ENCODE measurements at places on chromosomes 5 and 9.

DNA sequence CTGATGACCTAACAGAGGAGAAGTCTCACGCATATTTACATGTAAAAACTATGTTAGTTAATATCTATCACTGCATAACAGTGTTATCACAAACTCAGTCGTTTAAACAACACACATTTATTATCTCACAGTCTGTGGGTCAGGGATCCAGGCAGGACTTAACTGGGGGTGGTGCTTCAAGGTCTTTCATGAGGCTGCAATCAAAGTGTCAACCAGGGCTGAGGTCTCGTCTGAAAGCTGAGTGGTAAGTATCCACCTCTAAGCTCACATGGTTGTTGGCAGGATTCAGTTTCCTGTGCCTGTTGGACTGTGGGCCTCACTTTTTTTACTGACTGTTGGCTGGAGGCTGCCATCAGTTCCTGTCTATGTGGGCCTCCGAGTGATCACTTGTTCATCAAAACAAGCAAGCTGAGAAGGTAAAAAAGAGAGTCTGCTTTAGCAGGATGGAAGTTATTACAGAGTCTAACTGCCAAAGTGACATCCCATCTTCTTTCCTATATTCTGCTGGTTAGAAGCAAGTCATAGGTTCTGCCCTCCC lies 188.6 kb downstream of the CARTPT start:
- no peak for DNase-seq

GRCh38 chr9:105928416-105928815 lies 234.1 kb downstream of the TMEM38B start:
- DNase-seq, result no peak

DNA sequence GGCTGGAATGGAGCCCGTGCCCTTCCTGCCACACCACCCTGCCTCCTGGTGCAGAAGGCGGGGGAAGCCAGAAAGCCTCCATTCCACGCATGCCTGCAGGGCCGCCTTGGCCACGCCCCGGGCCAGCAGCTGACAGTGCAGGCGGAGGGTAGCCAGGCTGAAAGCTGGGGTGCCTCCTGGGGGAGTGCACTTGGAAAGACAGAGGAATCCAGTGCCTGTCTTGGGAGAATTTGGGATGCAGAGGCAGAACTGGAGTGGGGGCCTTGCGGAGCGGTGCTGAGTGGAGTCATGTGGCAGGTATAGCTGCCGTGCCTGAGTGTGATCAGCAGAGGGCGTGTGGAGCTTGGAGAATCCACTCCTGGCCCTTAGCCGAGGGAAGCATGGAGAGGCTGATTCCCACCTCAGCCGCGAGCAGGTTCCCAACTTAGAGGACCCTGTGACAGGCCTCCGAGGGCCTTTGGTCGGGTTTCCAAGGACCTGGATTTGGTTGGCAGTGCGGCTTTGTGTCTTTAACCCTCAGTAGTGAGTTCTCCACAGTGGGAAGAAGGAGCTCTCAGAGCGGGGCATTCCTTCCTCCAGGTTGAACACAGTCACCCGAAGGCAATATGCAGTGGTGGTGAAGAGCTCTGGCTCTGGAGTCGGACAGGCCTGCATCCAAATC lies 9.1 kb upstream of the URM1 start:
- peak; percentile 62 for DNase-seq

DNA sequence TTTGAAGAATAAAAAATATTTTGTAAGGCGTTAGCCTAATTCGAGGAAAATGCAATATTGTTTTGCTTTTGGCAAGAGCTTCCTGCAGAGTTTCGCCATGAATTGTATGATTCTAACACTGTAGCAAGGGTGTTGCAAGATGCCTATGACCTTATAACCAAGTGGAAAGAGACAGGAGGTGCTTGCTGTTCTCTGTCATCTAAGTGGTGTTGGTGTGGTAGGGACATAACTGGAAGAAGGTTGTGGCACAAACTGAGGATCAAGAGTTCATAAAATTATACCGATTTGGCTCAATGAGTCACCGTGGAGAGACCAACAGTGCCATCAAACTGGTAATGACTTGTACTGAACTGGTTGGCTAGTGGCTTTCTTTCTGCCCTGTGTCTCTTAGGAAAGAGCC lies 6.3 kb downstream of the STC2 start:
- DNase-seq, result no peak

GRCh38 chr9:136931611-136932130 lies 12.9 kb downstream of the FBXW5 start:
- no peak for DNase-seq

DNA sequence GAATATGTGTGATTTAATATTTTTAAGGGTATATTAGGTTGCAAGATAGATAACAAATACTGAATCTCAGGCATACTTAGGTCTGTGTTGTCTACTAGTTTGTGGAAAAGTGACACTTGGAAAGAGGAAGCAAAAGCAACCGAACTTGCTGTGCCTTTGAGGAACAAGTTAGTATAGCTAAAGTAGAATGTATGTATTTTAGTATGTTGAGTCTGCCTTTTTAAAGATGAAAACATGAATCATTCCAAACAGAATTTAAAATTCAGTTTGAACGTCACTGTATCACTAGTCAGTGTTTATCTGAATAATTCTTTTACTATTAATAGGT lies 12.9 kb downstream of the TLE4 start:
- no peak for DNase-seq

- no peak for DNase-seq
Measured at GRCh38 chr9:25658571-25658970, 19.7 kb downstream of the TUSC1 start.

DNA sequence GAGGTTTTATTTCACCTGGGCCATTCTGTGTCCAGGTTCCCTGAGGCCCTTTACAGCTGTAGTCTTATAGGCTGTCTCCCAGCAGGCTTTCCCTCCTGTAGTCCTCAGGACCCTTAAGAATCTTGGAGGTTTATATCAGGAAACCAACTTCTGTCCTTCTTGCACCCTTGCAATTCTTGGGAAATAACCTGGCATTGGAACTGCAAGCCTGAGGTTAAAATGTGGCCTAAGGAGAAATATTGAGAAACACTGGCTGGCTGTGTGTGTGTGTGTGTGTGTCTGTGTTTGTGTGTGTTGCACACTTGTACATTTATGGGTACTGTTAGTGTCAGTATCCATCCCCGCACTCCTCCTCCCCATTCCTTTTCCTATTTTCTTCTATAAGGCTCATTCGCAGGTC lies 168.9 kb downstream of the PAPPA start:
- no peak for DNase-seq

DNA sequence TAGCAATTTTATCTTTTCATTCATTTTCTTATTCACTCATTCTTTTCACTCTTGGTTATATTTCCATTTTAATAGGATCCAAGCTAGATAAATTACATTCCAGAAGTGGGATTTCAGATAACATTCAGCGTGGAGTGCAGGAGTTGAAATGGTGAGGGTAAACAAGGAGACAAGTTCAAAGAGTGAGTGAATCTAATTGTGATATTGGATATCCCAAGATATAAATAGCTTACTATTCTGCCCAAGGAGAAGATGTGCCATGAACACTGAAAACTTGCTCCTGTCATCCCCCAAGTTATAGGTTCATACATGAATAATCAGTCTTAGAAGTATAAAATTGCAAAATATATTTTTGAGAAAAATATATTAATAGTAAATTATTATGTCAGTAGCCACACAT lies 459.3 kb downstream of the CETN3 start:
- DNase-seq, result no peak

GRCh38 chr9:84450029-84450428 lies 109.5 kb upstream of the SLC28A3 start:
- no peak for DNase-seq

DNA sequence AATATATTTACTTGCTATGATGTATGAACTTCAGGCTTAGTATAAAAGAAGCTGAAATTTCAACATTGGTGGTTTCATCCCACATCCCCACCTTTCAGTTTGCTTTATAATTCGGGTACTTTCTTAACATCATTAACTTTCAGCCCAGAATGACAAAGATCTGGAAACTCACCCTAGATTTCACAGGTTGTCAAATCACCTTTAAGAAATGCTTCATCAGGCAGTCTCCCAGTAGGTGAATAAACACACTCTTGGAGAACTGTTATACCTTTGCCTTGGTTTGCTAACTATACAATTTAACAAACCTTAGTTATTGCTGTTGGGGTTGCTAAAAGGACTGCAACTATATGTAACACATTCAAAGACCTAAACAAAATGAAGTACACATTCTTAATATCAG lies 54.4 kb downstream of the MLANA start:
- DNase-seq, result no peak

DNA sequence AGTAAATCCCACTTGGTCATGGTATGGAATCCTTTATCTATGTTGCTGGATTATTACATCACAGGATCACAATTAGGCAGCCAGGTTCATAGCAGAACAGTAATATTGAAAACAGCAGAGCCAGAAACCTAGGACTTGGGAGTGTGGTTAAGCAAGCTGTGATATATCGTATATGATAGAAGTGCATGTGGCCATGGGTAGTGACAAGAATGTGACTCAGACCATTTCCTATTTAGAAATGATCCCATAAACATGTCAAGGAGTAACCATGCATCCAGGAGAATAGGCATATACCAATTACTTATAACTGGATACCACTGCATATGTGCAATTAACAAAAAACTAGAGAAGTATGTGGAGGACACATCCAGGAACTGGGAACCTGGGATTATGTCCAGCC lies 31.2 kb downstream of the AMBP start:
- DNase-seq, result no peak

- no peak for DNase-seq
Measured at GRCh38 chr5:181281077-181281983, 20.4 kb upstream of the TRIM52 start.

DNA sequence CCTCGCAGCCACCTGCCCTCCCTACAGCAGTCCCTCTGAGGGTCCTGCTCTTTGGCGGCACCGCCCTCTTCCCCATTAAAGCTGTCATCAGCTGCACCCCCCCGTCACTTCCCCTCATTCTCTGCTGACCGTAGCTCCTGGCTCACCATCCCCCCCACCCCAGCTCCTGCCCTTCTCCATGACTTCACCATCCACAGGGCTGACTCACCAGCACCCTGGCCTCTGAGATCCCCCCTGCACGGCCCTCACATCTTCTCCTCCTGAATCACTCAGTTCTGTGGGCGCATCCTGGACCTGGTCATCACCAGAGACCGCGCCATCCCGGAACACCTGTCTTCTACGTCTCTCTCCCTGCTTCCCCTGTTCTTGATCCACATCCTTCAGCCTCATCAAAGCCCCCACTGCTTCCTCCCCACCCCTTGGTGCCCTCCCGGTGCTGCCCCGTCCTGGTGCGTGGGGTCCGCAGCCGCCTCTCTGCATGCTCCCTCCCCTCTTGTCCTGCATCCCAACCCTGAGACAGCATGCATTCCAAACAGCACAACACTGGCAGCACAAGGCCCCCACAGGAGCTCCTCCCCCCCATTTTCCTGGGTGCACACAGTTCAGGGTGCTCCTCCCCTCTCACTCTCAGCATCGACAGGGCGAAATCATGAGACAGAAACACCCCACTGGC lies 12.9 kb downstream of the FLT4 start:
- no peak for DNase-seq

DNA sequence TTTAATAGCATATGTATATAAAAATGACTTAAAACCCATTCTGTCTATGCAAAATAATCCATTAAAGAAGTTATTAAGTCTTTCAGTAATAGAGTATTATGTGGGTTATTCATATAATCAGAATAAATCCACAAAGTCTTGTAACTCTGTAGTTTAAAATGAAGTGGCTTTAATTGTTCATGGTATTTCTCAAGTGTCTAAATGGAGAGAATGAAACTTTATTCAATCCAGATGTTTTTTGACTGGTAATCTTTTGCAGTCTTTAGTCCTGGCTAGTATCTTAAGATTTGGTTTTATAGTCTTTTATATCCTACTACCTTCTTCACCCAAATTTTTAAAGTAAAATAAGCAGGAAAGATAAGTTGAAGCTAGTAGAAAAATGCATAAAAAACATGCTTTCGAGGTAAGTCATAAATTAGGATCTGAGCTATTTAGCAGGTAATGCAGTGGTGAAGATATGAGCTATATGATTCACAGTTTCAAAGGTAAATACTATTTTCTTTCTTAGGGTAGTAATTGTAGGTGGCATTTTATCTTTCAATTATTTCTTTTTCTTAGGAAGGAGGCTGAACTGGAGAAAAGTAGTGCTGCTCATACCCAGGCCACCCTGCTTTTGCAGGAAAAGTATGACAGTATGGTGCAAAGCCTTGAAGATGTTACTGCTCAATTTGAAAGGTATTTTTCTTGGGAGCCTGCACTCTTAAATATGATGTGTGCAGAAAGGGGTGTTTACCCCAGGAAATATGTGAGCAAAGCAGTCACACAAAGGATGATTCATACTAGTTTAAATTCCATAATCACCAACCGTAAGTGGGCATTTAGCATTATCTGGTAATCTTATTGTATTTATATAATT lies 17.9 kb downstream of the HMMR start:
- DNase-seq, result no peak

DNA sequence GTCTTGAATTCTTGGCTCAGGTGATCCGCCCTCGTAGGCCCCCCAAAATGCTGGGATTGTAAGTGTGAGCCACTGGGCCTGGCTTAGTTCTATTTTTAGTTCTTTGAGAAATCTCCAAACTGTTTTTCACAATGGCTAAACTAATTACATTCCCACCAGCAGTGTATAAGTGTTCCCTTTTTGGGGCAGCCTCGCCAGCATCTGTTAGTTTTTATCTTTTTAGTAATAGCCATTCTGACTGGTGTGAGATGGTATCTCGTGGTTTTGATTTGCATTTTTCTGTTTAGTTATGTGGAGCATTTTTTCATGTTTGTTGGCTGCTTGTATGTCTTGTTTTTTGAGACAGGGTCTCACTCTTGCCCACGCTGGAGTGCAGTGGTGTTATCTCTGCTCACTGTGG lies 28.2 kb downstream of the CNOT6 start:
- no peak for DNase-seq

DNA sequence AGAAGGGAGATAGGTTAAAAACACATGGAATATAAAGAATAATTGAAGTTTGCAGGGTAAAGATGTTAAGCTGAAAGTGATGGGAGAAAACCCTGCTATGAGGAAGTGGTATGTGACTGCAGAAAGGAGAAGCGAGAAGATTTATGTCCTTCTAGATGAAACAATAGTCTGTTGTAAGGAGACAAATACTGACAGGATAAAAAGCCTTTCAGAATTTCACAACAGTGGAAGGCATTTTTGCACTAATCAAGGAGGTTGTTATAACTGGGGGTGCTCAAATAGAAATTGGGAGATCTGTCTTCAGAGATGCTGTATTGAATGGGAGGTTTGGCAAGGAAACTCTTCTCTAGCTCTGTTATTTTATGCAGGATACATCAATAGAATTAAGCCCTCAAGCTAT lies 69.6 kb downstream of the NMUR2 start:
- DNase-seq, result no peak

GRCh38 chr9:135105938-135106491 lies 18.5 kb downstream of the OLFM1 start:
- no peak for DNase-seq

DNA sequence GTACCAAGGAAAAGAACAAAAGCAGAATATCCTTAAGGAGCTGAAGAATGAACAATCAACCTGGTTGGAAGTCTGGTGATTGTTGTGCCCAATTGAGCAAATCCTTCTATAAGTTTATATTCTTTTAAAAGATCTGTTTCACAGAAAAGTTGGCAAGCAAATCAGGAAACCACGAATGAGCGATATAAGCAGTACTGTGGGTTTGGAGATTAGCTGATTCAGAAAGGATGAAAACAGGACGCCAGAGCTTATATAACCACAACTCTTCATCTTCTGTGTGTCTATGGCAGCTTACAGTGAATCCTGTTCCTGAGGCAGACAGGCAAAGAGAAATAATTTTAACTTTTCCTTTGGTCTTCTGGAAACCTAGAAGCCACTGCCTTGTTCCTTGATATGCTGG lies 61.7 kb downstream of the SLC38A9 start:
- no peak for DNase-seq

Measured in stimulated activated CD4-positive, alpha-beta T cell treated with anti-CD3 and anti-CD28 coated beads, Interleukin-4, amount 100 ng/mL, for 1 hour (primary cell).